Stimulated activated CD8-positive, alpha-beta memory T cell treated with anti-CD3 and anti-CD28 coated beads, Interleukin-15, amount 100 ng/mL, for 24 hours (primary cell): ENCODE measurements at places on chromosomes 3 and 15.

- no peak for DNase-seq
These were observed 3.1 kb upstream of the CPLX3 start for GRCh38 chr15:74823324-74823723.

DNA sequence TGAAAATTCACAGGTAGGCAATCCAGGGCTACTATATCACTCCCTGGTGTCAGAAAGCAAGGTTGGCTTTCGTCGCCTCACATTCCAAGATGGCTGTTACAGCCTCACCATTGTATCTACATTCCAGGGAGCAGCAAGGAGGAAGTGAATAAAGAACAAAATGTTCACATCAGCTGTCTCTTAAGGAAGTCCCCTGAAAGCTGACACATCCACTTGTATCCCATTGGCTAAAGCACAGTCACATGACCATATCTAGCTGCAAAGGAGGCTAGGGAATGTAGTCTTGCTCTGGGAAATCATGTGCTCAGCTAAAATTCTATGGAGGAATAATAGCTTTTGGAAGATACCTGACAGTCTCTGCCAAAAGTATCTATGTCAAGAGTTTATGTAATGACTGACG, 12.8 kb upstream of the GATA2 start:
- DNase-seq, result no peak

DNA sequence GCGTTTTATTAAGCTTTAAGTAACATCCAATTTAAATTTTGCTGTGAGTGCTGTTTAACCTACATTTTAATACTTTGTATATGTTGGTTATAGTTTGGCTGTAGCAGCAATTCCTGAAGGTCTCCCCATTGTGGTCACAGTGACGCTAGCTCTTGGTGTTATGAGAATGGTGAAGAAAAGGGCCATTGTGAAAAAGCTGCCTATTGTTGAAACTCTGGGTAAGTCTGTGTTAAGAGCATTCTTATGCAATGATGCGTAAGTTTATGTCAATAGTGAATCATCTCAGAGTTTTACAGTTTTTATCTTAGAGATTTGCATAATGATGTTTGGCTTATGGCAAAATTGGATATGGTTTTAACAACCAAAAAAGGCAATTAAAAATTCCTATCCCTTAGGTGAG, 62.7 kb downstream of the ASTE1 start:
- no peak for DNase-seq

DNA sequence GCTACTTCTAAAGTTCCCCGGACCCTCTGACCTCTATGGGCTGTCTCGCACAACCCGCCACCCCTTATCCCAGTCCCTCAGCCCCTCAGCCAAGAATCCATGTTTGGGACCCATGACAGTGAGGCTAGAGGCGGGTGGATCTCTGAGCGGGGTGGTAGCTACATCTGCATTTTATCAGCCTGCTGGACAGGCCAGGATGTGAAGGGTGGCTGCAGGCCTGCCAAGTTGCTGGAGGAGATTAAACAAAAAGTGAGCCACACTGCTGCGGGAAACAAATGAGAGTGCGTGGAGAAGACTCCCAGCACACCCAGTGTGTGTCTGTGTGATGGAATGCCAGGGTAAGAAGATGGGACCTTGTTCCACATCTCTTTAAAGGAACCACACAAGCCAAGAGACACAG, 51.1 kb upstream of the SPATA12 start:
- DNase-seq, result no peak

DNA sequence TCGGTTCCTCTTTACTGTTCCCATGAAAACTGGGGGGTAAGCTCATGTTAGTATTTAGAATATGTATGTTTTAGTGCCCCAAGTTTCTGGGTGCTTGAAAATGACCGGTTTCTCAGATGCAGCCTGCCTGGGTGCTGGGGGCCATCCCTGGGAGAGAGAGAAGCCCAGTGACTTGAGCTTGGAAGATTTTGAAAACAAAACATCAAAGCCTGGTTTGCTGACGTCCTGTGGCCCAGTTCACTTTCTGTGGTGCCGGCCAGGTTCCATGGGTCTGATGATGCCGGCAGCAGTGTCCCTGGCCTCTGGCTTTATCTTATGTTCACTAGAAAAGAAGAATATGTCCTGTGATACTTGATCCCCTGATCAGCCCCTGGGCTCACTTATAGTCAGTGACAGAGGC, 17.1 kb downstream of the APBA2 start:
- DNase-seq, result no peak

DNA sequence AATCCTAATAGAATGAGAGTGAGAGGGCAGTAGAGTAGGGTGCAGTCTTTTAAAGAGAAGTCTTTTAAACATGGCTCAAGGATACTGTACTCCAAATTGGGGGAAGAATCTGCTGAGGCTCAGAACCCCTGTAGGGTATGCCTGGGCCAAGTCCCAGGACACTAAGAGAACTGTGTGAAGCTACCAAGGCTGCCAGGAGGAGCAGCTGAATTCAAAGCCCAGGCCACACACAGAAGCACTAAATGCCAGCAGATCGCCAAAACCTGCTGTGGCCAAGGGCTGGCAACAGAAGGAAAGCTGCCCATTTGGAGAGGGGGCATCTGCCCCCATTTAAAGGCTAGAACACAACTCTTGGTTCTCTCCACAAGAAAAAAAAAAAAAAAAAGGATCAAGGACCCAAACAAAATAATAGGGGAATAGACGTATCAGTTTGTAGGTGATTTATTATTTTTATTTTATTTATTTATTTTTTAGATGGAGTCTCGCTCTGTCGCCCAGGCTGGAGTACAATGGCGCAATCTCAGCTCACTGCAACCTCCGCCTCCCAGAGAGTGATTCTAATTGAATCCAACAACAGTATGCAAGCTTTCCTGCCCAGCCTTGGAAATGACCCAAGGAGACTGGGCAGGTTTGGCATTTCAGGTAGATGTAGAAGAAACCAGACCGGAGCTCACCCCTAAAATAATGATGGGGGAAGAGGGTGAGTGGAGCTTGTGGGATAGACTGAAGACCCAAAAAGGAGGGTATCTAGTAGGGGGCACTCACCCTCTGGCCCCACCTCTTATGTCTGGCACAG, 279.0 kb upstream of the WNT5A start:
- no peak for DNase-seq

DNA sequence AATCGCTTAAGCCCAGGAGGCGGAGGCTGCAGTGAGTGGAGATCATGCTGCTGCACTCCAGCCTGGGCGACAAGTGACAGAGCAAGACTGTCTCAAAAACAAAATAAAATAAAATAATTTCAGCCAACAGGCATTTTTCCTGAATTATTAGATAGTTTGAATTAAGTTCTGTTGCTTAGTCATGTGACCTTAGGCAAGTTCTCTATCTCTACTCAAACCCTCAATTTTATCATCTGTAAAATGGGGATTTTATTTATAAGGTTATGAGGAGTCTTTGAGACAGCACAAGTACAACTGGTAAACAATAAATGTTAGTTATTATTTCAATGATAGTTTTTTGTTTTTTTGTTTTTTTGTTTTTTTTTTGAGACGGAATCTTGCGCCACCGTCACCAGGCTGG, 13.0 kb downstream of the SQOR start:
- DNase-seq, result no peak

DNA sequence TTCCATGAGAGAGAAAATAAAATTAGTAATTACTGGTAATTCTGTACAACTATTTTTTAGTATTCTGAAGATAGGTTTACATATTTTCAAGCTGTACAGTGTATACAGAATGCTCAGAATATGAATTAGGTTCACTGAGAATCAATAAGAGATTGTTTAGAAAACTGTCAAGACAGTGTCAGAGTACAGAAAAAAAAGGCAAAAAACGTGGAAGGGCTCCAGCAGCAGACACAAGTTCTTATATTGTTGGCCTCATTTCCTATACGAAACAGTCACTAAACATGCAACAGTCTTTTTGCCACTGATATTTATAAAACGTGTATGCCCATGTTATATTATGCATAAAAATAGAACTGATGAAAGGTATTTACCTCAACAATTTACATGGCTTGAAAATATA, 103.9 kb downstream of the ISL2 start:
- DNase-seq, result no peak

DNA sequence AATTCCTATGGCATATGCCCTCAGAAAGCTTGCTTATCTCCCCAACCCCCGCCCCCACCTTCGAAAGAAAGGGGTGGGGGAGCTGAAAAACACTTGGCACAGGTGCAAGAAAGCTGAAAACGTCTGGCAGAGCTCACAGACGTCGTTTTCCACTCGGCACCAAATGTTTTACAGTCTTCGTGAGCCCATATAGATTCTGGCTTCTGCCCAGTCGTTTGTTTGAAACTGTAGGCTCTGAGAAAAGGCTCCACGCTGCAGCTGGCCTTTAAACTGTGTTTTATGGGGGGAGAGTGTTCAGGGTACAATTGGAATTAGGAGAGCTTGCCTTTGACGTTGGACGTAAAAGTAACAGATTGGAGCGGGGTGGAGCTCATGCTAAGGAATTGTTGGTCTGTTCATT, 130.3 kb downstream of the MDFIC2 start:
- DNase-seq, result no peak

DNA sequence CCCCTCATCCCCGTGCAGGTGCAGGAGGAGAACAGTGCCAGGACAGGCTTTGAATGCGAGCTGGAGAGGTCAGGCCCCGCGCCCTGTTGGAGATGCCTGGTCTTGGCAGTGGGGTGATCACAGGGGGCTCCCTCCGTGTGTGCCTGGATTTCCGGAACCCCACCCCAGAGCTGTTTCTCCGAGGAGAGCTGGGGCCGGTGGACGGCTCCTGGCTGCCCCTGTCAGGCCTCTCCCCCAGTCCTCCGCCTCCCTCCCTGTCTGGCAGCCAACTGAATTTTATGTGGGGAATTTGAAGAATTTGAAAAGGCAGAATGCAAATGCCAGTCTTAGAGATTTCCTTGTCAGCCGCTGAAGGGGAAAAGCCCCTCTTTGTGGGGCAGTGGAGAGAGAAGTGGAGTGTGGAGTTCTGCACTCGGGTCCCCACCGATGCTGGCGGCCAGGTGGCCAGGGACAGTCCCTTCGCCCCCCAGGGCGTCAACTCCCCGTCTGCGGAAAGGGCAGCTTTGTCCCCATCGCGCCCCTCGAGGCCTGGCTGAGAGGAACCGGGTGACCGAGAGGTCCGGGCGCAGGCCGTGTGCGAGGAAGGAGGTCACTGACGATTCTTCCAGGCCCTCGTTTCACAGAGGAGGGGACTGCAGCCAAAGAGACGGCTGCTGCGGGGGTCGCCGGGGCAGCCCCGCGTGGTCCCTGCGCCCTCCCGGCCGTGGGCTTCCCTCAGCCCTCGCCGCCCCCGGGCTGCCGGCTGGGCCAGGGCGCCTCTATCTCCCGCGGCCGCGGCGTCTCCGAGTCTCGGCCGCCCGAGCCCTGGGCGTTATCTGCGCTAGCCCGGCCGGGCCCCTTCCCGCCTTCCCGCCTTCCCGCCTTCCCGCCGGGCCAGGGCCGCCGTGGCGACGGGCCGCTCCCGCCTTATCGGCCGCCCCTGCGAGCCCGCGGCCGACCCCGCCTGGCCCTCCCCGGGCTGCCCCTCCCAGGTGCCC, 56.0 kb upstream of the LCTL start:
- DNase-seq, result no peak

DNA sequence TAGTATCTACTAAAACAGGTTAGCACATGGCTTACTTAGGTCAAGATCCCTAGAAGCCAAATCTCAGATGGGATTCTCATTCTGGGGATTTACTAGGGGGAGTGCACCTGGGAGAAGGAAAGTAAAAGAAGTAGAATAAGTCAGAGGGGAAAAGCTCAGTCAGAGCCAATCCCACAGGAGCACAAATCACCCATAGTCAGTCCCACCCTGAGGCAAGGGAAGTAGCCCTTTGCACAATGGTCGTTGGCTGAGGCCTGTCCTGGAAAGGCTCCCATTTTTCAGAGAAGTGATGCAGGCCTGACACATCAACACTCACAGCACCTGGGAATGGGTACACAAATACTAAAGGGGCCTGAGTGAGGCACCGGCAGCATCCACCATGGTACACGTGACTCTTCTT, 39.8 kb downstream of the SST start:
- no peak for DNase-seq

GRCh38 chr15:27805261-27806220, 293.6 kb downstream of the OCA2 start:
- no peak for DNase-seq

GRCh38 chr3:72176537-72177041, 391.6 kb upstream of the PROK2 start:
- no peak for DNase-seq

DNA sequence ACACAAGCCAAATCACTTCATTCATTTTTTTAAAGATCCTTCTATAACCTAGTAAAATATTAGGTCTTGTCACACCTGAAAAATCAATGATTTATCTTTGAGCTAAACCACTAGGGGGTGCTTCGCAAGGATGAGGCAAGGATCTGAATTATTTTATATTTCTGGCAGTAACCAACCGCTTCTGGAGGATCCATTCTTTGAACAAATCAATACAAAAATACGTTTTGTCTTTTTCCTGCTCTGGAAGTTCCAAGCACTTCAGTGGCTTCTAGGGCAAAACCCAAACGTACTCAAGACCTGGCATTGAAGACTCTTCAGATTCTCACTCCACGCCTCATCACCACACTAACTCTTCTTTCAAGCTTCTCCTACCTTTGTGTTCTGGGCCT, 486 bp downstream of the LSG1 start:
- no peak for DNase-seq

GRCh38 chr3:103337179-103337845, 902.5 kb downstream of the ZPLD1 start:
- no peak for DNase-seq

- no peak for DNase-seq
These were observed 117.1 kb downstream of the MYLK start for GRCh38 chr3:123767009-123767372.

- no peak for DNase-seq
These were observed 57.6 kb upstream of the BBX start for GRCh38 chr3:107465064-107465631.

- no peak for DNase-seq
These were observed 182.2 kb downstream of the MEGF11 start for GRCh38 chr15:66071160-66071920.
